Activated T-cell treated with anti-CD3 and anti-CD28 coated beads for 48 hours (primary cell): ENCODE measurements at places on chromosomes 2 and 18.

- no peak for DNase-seq
Measured at GRCh38 chr18:22822024-22822423, 111.1 kb upstream of the RBBP8 start.

GRCh38 chr2:14344355-14344754, 288.2 kb upstream of the LRATD1 start:
- no peak for DNase-seq

- DNase-seq: no peak
Measured at GRCh38 chr2:70536517-70537055, 17.0 kb downstream of the TGFA start.

DNA sequence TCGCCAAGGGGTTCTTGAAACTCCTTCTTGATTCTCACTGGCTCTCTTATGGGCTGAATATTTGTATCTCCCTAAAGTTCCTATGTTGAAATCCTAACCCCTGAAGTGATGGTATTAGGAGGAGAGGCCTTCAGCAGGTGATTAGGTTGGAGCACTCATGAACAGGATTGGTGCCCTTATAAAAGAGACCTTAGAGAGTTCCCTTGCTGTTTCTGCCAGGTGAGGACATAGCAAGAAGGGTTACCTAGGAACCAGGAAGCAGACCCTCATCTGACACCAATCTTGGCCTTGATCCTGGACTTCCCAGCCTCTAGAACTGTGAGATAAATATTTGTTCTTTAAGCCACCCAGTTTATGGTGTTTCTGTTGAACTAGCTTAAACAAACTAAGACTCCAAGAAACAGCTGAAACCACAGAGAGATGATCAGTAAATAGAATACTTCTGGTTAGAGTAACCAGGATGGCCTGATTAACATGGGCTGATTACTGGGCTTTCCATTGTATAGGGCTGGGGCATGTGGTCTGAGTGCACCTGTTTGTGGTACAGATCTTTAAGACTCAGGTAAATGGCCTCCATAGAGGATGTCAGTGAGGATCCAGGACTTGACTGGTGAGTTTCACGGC, 7.7 kb upstream of the CDC42EP3 start:
- no peak for DNase-seq

DNA sequence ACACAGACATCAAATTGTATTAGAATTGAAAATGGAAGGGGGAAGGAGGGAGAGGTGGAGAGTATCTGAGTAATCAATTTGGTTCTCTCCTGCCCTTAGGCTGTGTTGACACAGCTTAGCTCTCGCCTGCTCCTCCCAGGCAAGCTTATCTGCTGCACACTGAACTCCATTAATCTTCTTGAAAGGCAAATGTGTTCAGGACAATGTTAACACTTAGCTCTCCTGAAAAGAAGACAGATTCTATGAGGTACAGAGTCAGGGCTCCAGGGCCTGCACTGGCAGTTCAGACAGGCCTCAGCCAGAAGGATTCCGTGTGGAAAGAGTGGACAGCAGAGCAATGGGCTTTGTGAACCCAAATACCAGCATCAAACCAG, 430.0 kb upstream of the TNP1 start:
- no peak for DNase-seq
